ENCODE measurements at places on chromosomes 1 and 21.
A peak's percentile ranks its signal among the peaks of the same experiment; 100 is the strongest.

DNA sequence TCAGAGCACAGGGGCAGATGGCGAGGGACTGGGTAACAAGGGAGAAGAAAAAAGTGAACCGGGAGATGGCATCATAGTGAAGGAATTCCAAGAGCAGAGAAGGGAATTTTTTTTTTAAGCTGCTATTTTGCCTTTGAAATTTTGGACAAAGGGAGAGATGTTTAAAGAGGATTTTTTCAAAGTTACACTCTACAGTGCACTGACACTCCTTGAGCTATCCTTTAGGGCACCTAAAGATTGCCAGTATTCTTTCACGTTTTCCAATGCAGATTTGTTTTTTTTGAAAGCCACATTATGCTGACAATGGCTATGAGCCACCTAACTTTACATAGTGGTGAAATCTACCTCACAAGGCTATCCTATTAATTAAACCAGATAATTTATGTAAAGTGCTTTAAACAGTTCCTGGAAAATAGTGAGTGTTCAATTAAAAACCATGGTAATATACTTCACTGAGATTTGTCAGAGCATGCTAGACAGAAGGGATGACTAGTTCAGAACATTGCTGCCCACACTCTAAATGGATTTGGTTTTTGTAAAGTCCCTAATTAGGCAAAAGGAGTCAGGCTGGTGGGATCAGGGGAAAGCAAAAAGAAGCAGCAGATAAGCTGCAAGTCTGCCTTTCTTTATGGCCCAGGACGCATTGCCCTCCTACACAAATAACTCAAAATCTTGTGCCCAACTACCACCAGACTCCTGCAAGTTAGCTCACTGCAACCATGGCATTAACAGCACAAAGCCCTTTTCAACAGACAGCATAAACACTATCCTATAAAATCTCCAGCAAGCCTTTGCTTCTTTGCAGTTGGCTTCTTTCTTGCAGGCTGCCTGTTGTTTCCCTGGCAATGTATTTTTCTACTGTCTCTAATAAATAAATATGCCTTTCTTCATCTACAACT is 53.9 kb downstream of the PRDX6 start:
- DNase-seq = no peak

- DNase-seq = peak; percentile 81
Measured at GRCh38 chr1:1173793-1174415, at the start of gene TTLL10. TTLL10 (plus strand) TSS chr1:1173880; CDS start chr1:1179216, 5,336 bp downstream.

DNA sequence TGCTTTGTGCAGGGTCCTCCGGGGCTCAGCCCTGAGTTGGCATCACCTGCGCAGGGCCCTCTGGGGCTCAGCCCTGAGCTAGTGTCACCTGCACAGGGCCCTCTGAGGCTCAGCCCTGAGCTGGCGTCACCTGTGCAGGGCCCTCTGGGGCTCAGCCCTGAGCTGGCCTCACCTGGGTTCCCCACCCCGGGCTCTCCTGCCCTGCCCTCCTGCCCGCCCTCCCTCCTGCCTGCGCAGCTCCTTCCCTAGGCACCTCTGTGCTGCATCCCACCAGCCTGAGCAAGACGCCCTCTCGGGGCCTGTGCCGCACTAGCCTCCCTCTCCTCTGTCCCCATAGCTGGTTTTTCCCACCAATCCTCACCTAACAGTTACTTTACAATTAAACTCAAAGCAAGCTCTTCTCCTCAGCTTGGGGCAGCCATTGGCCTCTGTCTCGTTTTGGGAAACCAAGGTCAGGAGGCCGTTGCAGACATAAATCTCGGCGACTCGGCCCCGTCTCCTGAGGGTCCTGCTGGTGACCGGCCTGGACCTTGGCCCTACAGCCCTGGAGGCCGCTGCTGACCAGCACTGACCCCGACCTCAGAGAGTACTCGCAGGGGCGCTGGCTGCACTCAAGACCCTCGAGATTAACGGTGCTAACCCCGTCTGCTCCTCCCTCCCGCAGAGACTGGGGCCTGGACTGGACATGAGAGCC is 22.7 kb downstream of the COL6A1 start:
- DNase-seq = no peak

- no peak for DNase-seq
Measured at GRCh38 chr1:185375583-185375982, 58.5 kb upstream of the IVNS1ABP start.

GRCh38 chr1:150237746-150238145 is 1.8 kb upstream of the ANP32E start:
- DNase-seq = no peak

GRCh38 chr1:66445492-66446181 is 88.3 kb upstream of the SGIP1 start:
- peak; percentile 52 for DNase-seq

DNA sequence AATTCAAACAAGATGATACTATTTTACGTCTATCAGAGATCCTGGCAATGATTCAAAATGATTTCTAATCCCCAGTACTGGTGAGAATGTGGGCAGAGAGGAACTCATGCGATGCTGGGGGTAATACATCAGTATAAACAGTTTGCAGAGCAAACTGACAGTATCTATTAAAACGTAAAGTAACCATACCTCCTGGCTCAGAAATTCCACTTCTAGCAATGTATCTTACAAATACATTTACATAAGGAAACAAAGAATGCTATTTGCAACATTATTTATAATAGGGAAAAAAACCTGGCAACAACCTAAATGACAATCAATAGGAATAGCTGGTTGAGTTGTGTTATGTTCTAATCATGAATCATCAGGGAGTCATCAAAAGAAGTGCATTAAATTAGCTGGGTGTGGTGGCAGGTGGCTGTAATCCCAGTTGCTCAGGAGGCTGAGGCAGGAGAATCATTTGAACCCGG is 15.9 kb downstream of the RCAN1 start:
- no peak for DNase-seq

DNA sequence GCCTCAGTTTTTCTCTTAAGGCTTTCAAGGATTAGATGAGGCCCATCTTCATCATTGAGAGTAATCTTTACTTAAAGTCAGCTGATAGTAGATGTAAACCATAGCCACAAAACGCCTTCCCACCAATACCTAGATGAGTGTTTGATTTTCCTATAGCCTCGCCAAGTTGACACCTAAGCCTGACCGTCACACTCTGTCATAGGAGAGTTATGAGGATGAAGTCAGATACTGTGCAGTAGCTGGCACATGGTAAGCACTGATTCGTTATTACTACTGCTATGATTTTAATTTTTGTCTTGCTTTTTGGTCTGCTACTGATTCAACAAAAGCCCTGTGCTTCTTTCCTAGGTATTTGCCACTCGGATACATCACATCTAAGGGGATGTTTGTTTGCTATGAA is 395.5 kb downstream of the RPS6KC1 start:
- DNase-seq = no peak

DNA sequence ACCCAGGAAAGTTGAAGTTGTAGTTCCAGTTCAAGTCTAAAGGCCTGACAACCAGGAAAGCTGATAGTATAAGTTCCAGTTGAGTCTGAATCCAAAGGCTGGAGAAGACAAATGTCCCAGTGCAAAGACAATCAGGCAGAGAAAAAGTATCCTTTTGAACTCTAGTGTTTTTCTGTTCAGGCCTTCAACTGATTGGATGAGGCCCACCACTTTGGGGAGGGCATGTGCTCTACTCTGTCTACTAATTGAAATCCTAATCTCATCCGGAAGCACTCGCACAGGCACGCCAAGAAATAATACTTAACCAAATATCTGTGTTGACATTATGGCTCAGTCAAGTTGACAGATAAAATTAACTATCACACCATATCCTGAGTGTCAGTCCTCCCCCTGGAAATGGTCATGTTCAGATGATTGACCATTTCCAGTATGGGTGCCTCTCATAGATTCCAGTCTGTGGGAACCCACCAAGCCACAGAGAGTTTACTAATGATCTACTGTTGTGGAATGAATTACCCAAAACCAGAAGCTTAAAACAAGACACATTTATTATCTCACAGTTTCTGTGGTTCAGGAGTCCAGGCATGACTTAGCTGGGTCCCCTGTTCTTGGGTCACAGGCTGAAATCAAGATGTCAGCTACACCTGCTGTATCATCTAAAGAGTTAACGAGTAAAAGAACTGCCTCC is 296.3 kb upstream of the ZP4 start:
- DNase-seq = no peak

- no peak for DNase-seq
Measured at GRCh38 chr1:101854271-101854670, 142.5 kb downstream of the OLFM3 start.

Data from CD4-positive, alpha-beta memory T cell (primary cell).